Activated B cell treated with CpG ODN at 0.5 μM for 24 hours (primary cell): ENCODE measurements at places on chromosomes 7 and 10. TPM values are rescaled to one million over a fixed set of nuclear protein-coding genes. Genes with fewer than 3 reads are reported as not detected.

DNA sequence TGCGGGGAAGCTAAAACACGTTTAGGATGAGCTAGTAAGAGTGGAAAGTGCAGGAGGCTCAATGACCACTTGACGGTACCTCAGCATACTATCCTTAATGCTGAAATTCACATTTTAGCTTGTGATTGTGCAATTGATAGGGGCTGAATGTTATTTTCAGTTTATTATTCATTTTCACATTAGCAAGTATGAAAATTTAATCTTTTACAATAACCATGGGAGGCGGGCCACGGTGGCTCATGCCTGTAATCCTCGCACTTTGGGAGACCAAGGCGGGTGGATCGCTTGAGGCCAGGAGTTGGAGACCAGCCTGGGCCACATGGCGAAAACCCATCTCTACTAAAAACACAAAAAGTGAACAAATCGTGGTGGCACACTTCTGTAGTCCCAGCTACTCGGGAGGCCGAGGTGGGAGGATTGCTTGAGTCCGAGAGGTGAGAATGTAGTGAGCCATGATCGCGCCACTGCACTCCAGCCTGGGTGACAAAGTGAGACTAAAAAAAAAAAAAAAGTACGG, 22.0 kb upstream of the ANLN start:
- H3K27ac ChIP-seq = peak overlapping the region; percentile 30
- no peak for DNase-seq
- H3K4me1 ChIP-seq = peaks cover 5% of the 10 kb centered on the region
- peak overlapping the region; percentile 92 for H3K4me3 ChIP-seq
- peaks cover 4% of the 10 kb centered on the region for H3K27me3 ChIP-seq

GRCh38 chr7:67599331-67600062, 602.9 kb downstream of the TYW1 start:
- H3K27me3 ChIP-seq = no peaks in the 10 kb centered on the region
- H3K4me1 ChIP-seq = no peaks in the 10 kb centered on the region
- no peaks in the 10 kb centered on the region for H3K36me3 ChIP-seq
- no peak overlapping the region for H3K27ac ChIP-seq
- no peak overlapping the region for H3K4me3 ChIP-seq

Gene LEP
- not detected in 2 replicates for total RNA-seq

Gene TECTB
- total RNA-seq = not detected in 2 replicates

- no peaks in the 10 kb centered on the region for H3K36me3 ChIP-seq
- no peaks in the 10 kb centered on the region for H3K4me1 ChIP-seq
- H3K4me3 ChIP-seq = no peak overlapping the region
- H3K27me3 ChIP-seq = peaks cover 16% of the 10 kb centered on the region
- DNase-seq = no peak
Observed at GRCh38 chr7:101620991-101621390, 8.1 kb downstream of the MYL10 start.

- H3K4me3 ChIP-seq = no peak overlapping the region
- no peak for DNase-seq
- H3K4me1 ChIP-seq = no peaks in the 10 kb centered on the region
- H3K36me3 ChIP-seq = no peaks in the 10 kb centered on the region
- H3K27me3 ChIP-seq = no peaks in the 10 kb centered on the region
Observed at GRCh38 chr7:17523813-17524739, 225.6 kb downstream of the AHR start.

- peaks cover 2% of the 10 kb centered on the region for H3K36me3 ChIP-seq
- DNase-seq = no peak
- no peaks in the 10 kb centered on the region for H3K4me1 ChIP-seq
- H3K27ac ChIP-seq = no peak overlapping the region
- H3K27me3 ChIP-seq = no peaks in the 10 kb centered on the region
- H3K4me3 ChIP-seq = no peak overlapping the region
Observed at GRCh38 chr10:112896722-112897121, 53.3 kb upstream of the TCF7L2 start.

DNA sequence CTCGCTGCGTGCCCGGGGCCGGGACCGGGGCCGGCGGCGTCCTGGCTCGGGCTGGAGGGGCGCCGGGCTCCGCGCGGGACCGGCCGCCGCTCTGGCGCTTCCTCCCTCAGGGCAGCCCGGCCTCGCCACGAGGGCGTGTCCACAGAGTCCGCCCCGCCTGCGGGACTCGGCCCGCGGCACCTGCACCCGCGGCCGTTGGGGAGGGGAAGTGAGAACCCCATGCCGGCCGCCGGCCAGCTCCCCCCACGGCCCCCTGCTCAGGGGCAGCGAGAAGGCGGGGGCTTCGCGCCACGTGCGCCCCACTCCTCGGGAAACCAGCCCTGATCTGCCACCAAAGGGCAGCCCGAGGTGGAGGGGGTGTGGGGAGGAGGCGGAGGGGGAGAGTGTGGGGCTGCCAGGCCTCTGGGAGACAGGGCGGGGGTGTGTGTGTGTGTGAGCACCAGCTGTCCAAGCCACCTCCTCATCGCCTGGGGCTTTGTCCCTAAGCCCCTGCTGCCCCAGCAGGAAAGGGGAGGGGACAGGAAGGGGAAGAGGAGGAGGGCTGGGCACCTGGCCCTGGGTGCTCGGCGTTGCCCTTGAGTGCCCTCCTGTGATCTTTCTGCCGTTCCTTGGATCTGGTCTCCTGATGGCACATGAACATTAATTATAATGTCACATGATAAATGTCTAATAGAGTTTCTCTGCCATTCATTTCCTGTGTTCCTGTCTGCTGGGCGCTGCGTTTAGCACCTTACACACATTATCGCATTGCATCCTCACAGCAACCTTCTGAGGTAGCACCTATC, at the start of gene PIK3AP1:
Gene PIK3AP1, minus strand, starts transcription at position 93 of the 785 bp plus-strand sequence. CDS start 120 bp downstream, outside the sequence.
- H3K36me3 ChIP-seq = peaks cover 18% of the 10 kb centered on the region
- peak within 1 kb of the TSS; percentile 97 for H3K27ac ChIP-seq
- peak; percentile 81 for DNase-seq
- no peaks in the 10 kb centered on the region for H3K27me3 ChIP-seq
- H3K4me3 ChIP-seq = peak within 1 kb of the TSS; percentile 100

Gene CPEB3
- 2.2 and 2.5 TPM in 2 replicates for total RNA-seq

DNA sequence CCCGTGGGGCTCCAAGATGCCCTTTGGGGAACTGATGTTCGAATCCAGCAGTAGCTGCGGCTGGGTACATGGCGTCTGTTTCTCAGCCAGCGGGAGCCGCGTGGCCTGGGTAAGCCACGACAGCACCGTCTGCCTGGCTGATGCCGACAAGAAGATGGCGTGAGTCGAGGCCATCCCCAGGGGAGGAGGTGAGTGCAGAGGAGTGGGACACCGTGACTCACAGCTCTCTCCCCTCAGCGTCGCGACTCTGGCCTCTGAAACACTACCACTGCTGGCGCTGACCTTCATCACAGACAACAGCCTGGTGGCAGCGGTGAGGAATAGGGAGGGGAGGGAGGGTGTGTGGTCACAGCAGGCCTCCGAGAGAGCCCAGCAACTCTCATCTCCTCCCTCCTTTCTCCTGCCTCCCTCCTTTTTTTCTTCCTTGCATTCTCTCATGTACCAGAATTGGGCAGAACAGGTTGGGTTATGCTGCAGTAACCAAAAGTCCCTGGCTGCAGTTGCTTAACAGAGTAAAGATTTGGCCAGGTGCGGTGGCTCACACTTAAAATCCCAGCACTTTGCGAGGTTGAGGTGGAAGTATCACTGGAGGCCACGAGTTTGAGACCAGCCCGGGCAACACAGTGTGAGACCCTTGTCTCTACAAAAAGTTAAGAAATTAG, 16.5 kb downstream of the ARPC1B start:
- no peak overlapping the region for H3K4me3 ChIP-seq
- DNase-seq = no peak
- no peaks in the 10 kb centered on the region for H3K27me3 ChIP-seq
- peaks cover 29% of the 10 kb centered on the region for H3K4me1 ChIP-seq

DNA sequence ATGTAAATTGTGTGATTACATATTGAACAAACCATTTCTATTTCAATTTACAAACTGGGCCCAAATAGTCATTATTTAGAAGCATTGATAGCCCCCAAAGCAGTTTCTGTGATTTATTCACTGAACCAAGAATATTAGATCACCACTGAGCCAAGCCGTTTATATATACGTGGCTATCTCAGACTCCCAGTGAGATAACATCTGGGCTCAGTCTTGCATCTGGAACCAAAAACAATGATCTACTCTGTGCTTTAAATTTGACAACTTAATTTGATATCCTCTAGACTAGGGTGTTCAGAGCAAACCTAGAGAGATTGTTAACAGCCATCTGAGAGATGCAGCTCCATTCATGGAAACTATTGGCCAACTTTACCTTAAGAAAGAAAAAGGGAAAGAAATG, 41.4 kb upstream of the BTBD16 start:
- H3K36me3 ChIP-seq = no peaks in the 10 kb centered on the region
- H3K27ac ChIP-seq = no peak overlapping the region
- H3K27me3 ChIP-seq = no peaks in the 10 kb centered on the region
- DNase-seq = no peak
- no peaks in the 10 kb centered on the region for H3K4me1 ChIP-seq

DNA sequence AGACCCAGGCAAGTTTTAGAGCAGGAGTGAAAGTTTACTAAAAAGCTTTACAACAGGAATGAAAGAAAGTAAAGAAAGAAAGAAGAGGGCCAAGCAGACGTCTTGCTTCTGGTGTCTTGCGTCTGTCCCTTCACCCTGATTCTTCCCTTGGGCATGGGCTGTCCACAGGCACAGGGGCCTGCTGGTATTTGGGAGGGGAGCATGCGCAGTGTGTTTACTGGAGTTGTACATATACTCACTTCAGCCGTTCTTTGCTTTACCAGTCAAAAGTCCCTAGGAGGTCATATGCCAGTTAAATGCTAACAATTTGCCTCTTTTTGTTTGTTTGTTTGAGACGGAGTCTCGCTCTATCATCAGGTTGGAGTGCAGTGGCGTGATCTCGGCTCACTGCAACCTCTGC, 875.9 kb downstream of the REEP3 start:
- H3K4me3 ChIP-seq = no peak overlapping the region
- DNase-seq = no peak
- H3K4me1 ChIP-seq = no peaks in the 10 kb centered on the region
- H3K36me3 ChIP-seq = no peaks in the 10 kb centered on the region
- H3K27me3 ChIP-seq = no peaks in the 10 kb centered on the region

GRCh38 chr7:37054624-37055241, 330.4 kb upstream of the AOAH start:
- H3K4me1 ChIP-seq = no peaks in the 10 kb centered on the region
- no peak for DNase-seq
- peaks cover 44% of the 10 kb centered on the region for H3K36me3 ChIP-seq
- H3K4me3 ChIP-seq = no peak overlapping the region

- H3K36me3 ChIP-seq = no peaks in the 10 kb centered on the region
- no peak overlapping the region for H3K27ac ChIP-seq
- H3K4me3 ChIP-seq = no peak overlapping the region
- no peaks in the 10 kb centered on the region for H3K4me1 ChIP-seq
Observed at GRCh38 chr7:21251151-21251800, 176.6 kb upstream of the SP4 start.

Gene WDR37
- 16.2 and 20.0 TPM in 2 replicates for total RNA-seq

Gene SRRM3
- not detected in 2 replicates for total RNA-seq

- no peaks in the 10 kb centered on the region for H3K36me3 ChIP-seq
- no peak for DNase-seq
- H3K27me3 ChIP-seq = no peaks in the 10 kb centered on the region
- no peak overlapping the region for H3K4me3 ChIP-seq
- H3K27ac ChIP-seq = no peak overlapping the region
- no peaks in the 10 kb centered on the region for H3K4me1 ChIP-seq
Observed at GRCh38 chr7:109864230-109864629, 1226.7 kb upstream of the LRRN3 start.

DNA sequence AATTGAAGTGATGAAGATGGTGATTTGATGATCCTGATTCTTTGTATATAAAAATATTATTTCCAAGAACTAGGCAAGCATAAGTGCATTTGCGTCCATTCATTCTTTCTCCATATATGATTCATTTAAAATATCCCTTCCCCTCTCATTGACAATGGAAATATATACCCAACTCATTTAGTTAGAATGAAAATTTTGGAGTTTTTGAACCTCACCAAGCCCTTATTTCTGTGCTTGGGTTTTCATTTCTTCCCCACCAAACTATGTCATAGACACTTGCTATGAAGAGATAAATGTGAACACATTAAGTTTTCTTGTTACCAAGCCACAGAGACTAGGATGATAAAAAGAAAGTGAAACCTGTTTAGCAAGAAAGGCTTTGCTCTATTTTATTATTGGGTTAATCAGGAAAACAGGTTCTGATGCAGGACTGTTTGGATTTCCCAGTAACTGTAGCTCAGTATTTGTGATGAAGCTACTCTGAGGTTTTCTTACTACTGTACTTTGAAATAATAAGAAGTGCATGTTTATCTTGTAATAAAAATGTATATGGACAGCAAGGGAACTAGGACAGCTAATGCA, 68.3 kb downstream of the ITGB1 start:
- peaks cover 2% of the 10 kb centered on the region for H3K4me1 ChIP-seq
- H3K27me3 ChIP-seq = no peaks in the 10 kb centered on the region
- no peak overlapping the region for H3K4me3 ChIP-seq
- H3K36me3 ChIP-seq = no peaks in the 10 kb centered on the region
- DNase-seq = no peak

DNA sequence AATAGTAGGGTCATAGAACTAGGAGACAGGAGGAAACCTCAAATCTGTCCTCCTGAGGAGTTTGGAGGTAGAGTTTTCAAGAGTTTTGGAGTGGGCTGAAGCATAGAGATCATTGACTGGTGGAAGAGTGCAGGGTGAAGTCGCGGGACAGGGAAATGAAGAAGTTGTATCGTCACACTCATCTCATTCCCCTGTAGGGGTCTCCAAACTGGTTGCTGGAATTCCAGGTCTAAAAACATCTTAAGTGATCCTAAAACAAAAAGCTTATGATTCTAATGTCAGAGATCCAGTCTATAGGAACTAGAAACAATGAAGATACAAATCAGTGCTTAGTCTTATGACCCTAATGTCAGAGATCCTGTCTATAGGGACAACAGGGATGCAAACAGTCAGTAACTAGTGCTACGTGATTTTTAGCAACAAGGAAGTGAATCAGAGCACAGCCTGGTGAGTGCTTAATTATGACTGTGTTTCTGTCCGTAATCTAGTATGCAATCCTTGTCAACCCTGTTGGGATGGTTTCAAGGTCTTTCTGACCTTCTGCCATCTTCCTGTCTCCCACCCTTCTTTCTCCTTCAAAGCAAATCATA, 139.4 kb downstream of the SKIDA1 start:
- no peak overlapping the region for H3K4me3 ChIP-seq
- no peaks in the 10 kb centered on the region for H3K36me3 ChIP-seq
- H3K27me3 ChIP-seq = peaks cover 2% of the 10 kb centered on the region
- DNase-seq = no peak
- H3K27ac ChIP-seq = no peak overlapping the region

DNA sequence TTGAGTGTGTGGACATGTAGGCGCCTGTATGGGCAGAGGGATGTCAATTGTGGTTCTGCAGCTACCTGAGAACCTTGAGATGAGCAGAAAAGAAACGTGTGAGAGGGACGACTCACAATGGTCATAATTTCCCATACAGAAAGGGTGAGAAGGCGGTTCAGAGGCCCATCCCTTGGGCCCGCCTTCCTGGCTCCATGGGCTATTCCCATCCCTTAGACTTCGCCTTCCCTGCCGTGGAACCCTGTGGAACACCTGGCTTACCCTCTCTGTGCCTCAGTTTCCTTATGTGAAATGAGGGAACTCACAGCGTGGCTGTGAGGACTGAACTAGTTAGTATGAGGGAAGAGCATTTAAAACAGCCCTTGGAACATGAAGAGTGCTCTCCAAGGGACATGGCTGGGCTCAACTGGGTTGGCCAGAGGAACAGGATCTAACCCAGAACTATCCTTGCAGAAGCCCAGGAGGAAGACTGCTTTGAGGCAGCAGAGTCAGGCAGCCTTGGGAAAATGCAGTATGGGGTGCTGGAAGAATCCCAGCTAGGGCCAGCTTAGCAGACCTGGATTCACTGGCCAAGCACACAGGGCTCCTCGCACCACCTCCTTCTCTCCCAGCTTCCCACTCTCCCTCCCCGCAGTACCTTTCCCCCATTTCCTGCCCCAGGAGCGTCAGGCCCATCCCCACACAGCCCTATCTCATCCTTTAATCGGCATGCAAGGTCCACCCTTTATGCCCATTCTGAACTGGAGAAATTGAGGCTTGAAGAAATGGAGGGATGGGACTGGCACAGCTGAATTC, 11.1 kb upstream of the ZMIZ1 start:
- H3K27ac ChIP-seq = no peak overlapping the region
- no peaks in the 10 kb centered on the region for H3K4me1 ChIP-seq
- no peak for DNase-seq
- H3K4me3 ChIP-seq = no peak overlapping the region
- H3K36me3 ChIP-seq = no peaks in the 10 kb centered on the region
